H7 (cell line): ENCODE measurements at places on chromosomes 6 and 20.

DNA sequence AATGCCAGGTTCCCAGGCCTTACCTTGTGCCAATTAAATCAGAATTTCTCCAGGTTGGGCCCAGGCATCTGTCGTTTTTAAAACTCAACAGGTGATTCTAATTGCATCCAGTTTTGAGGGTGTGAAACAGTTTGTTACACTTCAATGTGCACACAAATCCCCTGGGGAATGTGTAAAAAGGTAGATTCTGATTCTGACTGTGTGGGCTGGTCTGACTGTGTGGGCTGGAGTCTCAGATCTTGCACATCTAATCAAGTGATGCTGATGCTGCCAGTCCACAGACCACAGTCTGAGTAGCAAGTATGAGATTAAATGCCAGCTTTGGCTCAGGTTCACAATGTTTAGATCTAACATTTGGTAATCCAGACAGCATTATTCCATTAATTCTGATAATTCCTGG, 12.5 kb upstream of the ETV7 start:
- DNase-seq, result no peak

DNA sequence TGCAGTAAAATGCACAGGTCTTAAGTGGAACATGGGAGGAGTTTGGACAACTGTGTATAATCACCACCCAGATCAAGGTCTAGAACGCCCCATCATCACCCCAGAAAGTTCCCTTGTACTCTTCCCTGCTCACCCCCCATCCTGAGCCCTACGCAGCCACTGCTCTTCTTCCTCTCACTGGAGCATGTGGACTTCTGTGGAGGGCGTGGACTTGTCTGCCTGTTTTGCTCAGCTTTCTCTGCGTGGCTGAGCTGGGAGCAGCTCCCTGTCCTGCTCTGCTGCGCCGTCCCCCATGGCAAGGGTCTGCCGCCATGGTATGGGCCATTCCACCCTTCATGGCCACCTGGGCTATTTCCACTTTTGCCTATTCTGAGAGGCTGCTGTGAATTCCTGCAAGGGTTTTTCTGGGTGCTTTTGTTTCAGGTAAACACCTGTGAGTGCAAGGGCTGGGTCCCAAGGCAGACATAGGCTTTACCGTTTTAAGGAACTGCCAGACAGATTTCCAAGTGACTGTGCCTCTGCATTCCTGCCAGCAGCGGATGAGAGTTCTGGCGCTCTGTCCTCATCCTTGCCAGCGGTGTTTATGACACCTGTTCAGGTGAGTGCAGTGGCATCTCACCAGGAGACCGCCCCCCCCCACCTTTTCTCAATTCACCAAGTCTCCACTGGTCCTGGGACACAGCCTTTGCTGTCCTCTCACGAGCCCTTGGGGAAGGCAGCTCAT, 19.7 kb downstream of the PCK1 start:
- no peak for DNase-seq

- no peak for DNase-seq
These were observed 516.7 kb downstream of the HDGFL1 start for GRCh38 chr6:23086100-23086499.

- no peak for DNase-seq
These were observed 14.5 kb downstream of the PKIG start for GRCh38 chr20:44596876-44597275.

- DNase-seq, result no peak
These were observed 223.4 kb upstream of the MCHR2 start for GRCh38 chr6:100217225-100218012.
